DMS79 (cell line): ENCODE measurements at places on chromosomes 2 and 18.

- DNase-seq, result no peak
Observed at GRCh38 chr2:174612970-174613369, 15.4 kb upstream of the WIPF1 start.

GRCh38 chr18:73893880-73894279, 253.8 kb downstream of the FBXO15 start:
- no peak for DNase-seq

GRCh38 chr2:171158036-171158789, 2.5 kb downstream of the TLK1 start:
- peak; percentile 29 for DNase-seq

- no peak for DNase-seq
Observed at GRCh38 chr2:189521699-189522434, 58.7 kb downstream of the SLC40A1 start.

DNA sequence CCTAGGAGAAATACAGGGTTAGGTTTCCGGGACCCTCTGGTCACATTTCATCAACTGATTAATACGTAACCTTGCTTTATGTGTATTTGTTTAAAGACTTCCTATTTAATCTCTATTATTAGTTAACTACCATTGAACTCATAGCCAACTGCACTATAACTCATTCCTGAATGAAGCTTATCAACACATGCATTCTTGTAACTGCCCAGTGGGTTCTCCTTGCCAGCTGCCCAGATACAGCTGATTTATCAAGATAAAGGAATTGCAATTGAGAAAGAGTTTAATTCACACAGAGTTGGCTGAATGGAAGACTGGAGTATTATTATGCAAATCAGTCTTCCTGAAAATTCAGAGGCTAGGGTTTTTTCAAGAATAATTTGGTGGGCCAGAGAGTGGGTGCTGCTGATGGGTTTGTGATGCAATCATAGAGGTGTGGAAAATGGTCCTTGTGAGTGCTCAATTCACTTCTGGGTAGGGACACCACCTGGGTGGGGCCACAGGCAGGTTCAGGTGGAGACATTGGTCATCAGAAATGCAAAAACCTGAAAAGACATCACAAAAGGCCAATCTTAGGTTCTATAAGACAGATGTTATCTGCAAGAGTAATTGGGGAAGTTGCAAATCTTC, 21.1 kb upstream of the NOSTRIN start:
- DNase-seq, result no peak

GRCh38 chr18:60053747-60054304, 154.0 kb downstream of the PMAIP1 start:
- DNase-seq, result no peak

- no peak for DNase-seq
Observed at GRCh38 chr2:71538656-71539265, 85.4 kb downstream of the DYSF start.
